Activated CD4-positive, alpha-beta T cell treated with anti-CD3 and anti-CD28 coated beads, Interleukin-2, Interleukin-4, amounts not matched to agents 100 ng/mL and 50 ng/mL, durations not matched to agents 16 hours and 8 hours (primary cell): ENCODE measurements at places on chromosomes 13 and 19.

- DNase-seq, result no peak
These were observed 801 bp downstream of the MCF2L start for GRCh38 chr13:112969692-112970338.

DNA sequence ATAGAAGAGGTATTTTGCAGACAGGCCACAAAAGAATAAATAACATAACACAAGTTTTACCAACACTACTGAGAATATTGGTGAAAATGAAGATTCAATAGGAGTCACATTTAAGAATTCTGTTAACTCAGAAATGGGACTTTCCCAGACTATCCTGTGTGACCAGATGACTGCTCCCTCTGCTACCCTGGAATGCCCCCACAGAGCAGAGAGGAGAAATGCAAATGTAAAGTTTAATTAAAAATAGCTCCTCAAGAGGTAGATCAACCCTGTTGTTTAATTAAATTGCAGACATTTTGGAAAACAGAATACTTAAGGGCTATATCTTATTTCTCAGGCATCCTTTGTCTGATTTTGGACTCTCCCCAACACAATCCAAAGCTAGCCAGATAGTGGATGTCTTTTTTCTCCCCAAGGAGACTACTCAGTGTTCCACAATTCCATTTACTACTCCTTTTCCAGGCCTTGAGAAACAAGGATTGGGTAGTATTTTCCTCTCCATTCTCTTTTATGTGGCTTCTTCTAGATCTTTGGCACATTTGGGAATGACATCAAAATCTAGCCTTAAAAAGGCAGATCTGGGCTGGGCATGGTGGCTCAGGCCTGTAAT is 104.7 kb upstream of the TSC22D1 start:
- no peak for DNase-seq

DNA sequence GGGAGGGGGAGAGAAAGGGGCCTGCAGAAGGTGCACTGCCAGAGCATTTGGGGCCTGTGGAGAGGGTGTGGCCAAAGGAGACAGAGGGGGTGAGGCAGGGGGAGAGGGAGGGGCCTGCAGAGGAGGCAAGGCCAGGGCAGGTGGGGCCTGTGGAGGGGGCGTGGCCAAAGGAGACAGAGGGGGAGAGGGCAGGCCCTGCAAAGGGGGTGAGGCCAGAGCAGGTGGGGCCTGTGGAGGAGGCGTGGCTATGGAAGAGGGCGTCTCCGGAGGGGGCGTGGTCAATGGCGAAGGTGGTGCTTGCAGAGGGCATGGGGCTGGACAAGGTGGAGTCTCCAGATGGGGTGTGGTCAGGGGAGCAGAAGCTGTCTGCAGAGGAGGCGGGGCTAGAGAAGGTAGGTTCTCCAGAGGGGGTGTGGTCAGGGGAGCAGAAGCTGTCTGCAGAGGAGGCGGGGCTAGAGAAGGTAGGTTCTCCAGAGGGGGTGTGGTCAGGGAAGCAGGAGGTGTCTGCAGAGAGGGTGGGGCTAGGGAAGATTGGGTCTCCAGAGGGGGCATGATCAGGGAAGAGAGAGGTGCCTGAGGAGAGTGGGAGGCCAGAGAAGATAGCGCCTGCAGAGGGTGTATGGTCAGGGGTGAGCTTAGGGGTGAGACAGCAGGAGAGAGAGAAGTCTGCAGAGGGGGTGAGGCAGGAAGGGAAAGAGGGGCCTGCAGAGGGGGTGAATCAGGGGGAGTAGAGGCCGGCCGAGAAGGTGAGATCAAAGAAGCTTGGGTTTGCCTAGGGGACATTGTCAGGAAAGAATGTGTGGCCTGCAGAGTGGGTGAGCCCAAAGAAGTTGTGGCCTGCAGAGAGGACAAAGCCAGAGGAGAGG is 3.4 kb downstream of the PRR36 start:
- DNase-seq, result peak; percentile 62

DNA sequence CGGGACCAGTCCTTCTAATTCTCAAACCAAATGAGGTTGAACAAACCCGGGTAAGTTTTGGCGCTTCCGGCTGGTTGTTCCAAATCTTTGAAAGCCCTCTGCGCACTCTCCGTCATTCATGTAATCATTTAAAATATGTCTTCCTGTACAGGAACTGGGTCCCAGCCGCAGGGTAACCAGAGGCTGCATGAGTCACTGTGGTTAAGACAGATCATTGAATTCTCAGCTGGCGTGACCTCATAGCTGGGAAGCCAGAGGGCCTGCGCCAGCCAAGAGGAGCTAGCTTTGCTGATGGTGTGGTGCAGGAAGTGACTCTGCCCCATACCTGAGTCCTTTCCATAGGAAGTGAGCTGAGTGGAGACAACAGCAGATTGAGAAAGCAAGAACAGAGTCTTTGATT is 135.2 kb downstream of the TSHZ3 start:
- peak; percentile 97 for DNase-seq

GRCh38 chr19:6198896-6199239 is 63.4 kb downstream of the ACSBG2 start:
- DNase-seq, result no peak

DNA sequence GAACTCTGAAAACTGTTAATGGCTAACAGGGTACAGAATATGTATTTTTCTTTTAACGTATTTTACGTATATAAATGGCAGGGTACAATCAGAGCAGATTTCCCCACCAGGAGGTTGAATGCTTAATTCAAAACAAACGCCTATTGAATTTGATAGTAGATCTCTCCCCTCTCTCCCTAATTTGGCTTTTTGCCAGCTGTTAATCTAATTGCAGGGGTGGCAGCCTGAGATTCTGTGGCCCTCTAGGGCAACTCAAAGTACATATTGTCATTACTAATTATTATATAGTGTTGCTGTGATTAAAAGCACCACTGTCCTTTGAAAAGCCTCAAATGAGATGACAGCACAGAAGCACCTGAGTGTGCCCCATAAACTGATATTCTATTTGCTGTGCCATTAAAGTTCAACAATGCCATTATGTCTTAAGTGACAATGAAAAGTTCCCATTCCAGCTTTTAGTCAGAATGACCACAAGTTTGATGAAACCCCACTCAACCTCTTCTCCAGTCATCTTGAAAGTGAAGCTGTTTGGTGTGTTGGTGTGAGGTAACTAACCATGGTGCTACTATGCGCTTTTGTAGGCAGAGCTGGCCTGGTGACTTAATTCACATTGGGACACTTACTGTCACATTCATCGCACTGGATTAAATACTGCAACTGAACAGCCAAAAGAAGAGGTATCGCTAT is 351.4 kb downstream of the KCNRG start:
- peak; percentile 92 for DNase-seq
